ENCODE measurements at places on chromosomes 7 and 10.
A peak's percentile ranks its signal among the peaks of the same experiment; 100 is the strongest.

- H3K27me3 ChIP-seq: peaks cover 13% of the 10 kb centered on the region
- H3K27ac ChIP-seq: no peak overlapping the region
- no peaks in the 10 kb centered on the region for H3K4me1 ChIP-seq
- no peak overlapping the region for H3K4me3 ChIP-seq
- DNase-seq: no peak
- no peaks in the 10 kb centered on the region for H3K36me3 ChIP-seq
Measured at GRCh38 chr7:113142385-113143119, 24.2 kb upstream of the SMIM30 start.

DNA sequence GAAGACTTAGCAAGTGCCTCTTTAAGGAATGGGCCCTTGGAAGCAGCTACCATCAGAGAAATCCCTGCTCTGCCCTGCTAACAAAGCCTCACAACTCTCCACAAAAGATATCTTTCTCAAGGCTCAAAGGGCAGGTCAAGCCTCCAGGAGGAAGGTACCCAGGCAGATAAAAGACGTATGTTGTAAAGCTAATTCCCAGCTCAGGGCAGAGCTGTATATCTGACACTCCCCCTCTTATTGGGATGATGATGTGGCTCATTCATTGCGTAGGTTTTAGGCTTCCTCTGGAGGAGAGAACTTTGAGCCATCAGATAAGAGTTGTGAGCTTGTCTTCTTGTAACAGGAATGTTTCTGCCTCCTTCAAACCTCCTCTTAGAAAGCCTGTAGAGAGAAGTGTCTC, 145.4 kb downstream of the CALN1 start:
- H3K27me3 ChIP-seq: no peaks in the 10 kb centered on the region
- no peaks in the 10 kb centered on the region for H3K36me3 ChIP-seq
- H3K4me1 ChIP-seq: no peaks in the 10 kb centered on the region
- no peak for DNase-seq
- no peak overlapping the region for H3K4me3 ChIP-seq

DNA sequence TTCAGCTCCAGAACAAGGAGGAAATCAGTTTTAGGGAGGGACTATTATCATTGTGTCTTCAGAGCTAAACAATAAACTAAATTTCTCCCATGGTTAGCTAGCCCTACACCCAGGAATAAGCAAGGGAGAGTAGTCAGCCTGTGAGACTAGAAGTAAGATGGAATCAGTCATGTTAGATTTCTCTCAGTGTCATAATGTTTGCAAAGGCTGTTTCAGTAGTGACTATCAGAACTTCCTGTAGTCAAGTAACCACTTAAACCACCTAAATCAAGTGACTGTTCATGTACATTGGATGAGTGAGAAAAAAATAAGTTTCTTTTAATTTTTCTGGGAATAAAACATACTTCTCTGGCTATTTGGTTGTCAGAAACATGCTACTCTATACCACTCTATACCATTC, 121.6 kb downstream of the KCND2 start:
- H3K4me1 ChIP-seq: no peaks in the 10 kb centered on the region
- no peaks in the 10 kb centered on the region for H3K27me3 ChIP-seq
- H3K4me3 ChIP-seq: no peak overlapping the region
- H3K36me3 ChIP-seq: no peaks in the 10 kb centered on the region

- no peaks in the 10 kb centered on the region for H3K4me1 ChIP-seq
- H3K36me3 ChIP-seq: no peaks in the 10 kb centered on the region
- H3K27ac ChIP-seq: no peak overlapping the region
- DNase-seq: no peak
Measured at GRCh38 chr10:33800545-33800944, 466.1 kb upstream of the NRP1 start.

DNA sequence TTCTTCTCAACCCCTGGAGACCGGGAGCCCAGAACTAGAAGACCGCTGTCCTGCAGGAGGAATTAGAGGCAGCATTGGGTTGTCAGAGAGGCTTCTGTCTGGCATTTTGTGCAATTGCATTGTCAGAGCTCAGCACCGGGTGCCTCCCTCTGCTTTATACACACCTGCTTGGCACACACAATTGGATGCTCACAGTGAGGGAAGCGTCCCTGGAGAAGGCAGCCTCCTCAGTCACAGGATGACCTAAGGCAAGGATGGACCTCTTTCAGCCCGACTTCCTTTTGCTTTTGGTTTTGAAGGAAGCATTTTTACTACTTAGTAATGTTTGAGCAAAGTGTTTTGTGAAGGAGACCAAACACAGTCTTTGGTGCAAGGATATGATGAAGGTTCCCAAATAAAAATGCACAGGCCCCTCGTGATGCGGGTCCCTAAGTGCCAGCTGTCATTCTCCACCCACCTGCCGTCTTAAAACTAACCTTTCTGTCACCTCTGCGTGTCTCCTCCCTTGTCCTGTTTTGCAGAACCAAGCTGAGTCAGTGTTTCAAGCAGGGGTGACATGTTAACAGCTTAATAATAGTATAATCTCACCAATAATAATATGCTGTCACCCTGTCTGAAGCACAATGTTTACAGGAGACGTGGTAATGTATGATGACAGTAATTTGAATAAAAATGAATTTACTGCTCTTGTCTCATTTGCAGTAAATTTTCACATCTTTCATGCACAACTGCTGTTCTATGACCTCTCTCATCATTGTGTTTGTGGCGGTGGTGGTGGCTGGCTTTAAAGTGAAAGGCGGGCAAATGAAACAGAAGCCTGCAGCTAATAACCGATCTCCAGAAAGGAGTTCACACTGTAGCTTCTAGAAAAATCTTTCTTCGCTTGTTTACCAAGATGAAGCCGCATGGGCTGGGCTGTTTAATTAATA, 430.2 kb upstream of the MKI67 start:
- DNase-seq: no peak
- H3K36me3 ChIP-seq: no peaks in the 10 kb centered on the region
- H3K27ac ChIP-seq: no peak overlapping the region
- no peak overlapping the region for H3K4me3 ChIP-seq
- no peaks in the 10 kb centered on the region for H3K27me3 ChIP-seq
- no peaks in the 10 kb centered on the region for H3K4me1 ChIP-seq

DNA sequence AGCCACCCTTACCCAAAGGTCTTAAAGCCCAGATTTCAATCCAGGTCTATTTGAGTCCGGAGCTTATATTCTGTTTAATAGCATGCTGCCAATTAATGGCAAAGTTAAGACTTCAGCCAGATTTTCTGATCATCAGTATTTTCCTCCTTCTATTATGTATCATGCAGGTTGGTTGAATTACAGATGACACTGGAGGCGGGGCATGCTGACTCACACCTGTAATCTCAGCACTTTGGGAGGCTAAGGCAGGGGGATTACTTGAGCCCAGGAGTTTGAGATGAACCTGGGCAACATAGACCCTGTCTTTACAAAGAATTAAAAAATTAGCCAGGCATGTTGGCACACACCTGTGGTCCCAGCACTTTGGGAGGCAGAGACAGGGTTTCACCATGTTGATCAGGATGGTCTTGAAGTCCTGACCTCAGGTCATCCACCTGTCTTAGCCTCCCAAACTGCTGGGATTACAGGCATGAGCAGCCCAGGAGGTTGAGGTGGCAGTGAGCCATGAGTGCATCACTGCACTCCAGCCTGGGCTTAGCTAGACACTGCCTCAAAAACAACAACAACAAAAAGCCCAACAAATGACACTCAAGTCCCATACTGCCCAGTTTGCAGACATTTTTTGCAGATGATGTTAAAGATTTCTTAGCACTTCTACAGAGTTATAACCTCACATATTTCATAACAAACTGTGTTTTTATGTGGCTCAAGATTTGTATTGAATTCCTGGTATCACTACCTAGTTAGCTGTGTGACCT, 62.5 kb downstream of the MCU start:
- H3K27me3 ChIP-seq: no peaks in the 10 kb centered on the region
- no peak overlapping the region for H3K4me3 ChIP-seq

- H3K4me3 ChIP-seq: peak overlapping the region; percentile 42
- DNase-seq: peak; percentile 13
- peaks cover 6% of the 10 kb centered on the region for H3K4me1 ChIP-seq
- H3K27ac ChIP-seq: no peak overlapping the region
Measured at GRCh38 chr10:30583778-30584415, 45.7 kb downstream of the LYZL2 start.

DNA sequence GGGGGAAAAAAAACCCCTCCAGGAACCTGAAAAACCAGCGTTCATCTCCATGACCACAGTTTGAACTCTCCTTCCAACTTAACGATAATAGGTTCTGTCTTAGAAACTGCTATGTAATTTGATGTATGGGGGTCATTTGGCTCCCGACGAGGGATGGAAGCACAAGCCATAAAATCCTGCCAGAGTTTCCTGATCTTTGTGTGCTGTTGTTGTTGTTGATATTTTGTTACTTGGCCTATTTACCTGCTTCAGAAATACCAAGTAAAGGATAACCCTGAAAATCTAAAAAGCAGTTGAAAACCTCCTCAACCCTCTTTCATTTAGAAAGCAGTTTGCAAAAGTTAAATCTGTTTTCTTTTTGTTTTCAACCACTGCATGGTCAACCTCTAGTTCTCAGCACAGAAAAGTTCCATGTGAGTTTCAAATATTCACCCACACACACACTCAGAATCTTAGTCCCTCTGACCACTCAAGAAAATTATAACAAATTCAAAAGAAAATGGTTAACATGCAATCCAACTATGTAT, 9.3 kb upstream of the HOXA2 start:
- H3K36me3 ChIP-seq: no peaks in the 10 kb centered on the region
- no peaks in the 10 kb centered on the region for H3K27me3 ChIP-seq
- H3K4me3 ChIP-seq: no peak overlapping the region
- no peak for DNase-seq
- H3K27ac ChIP-seq: no peak overlapping the region

- peak overlapping the region; percentile 95 for H3K27ac ChIP-seq
- H3K4me3 ChIP-seq: peak overlapping the region; percentile 54
- H3K36me3 ChIP-seq: no peaks in the 10 kb centered on the region
- H3K4me1 ChIP-seq: peaks cover 19% of the 10 kb centered on the region
Measured at GRCh38 chr7:157851501-157852067, 514.8 kb downstream of the DNAJB6 start.

GRCh38 chr10:118745056-118745455, 9.7 kb downstream of the CACUL1 start:
- no peaks in the 10 kb centered on the region for H3K27me3 ChIP-seq
- no peak overlapping the region for H3K4me3 ChIP-seq
- peaks cover 11% of the 10 kb centered on the region for H3K36me3 ChIP-seq
- no peak overlapping the region for H3K27ac ChIP-seq

DNA sequence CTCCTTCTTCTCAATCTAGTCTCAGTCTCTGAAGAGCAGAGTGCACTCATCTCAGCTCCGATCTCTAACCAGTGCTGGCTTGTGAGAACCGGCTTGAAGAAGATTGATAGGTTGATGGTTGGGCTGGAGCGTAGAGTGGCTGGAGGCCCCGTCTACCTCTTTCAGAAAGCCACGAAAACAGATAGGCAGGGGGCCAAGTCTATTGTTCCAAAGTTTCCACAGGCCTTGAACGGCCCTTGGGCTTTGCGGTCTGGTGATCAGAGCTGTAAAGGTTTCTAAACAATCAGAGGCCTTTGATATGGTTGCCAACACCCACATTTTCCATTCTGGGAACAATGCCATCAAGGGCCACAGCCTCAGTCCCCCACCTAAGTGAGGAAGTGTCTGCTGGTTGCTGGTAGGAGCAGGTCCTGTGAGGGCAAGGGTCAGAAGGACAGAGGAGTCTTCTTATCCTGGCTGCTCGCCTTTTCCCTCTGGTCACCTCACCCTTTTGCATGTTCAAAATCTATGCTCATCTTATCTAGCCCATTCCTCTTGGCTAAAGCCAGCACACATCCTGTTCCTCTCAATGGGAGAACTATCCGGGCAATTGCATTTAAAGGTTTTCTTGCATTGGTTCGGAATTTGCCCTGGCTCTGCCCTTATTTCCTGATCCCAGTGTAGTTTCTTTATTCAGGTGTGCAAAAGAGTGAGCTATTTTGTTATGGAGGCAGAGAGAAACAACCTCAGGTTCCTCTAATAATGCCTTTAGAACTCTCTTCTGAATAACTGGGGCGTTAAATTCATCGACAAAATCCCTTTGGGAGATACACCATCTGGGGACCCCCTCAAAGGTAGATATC, 70.3 kb upstream of the KMT2E start:
- H3K27me3 ChIP-seq: no peaks in the 10 kb centered on the region
- H3K4me1 ChIP-seq: peaks cover 67% of the 10 kb centered on the region
- H3K4me3 ChIP-seq: peak overlapping the region; percentile 70
- peak; percentile 76 for DNase-seq
- H3K36me3 ChIP-seq: peaks cover 8% of the 10 kb centered on the region
- peak overlapping the region; percentile 99 for H3K27ac ChIP-seq

- H3K27me3 ChIP-seq: no peaks in the 10 kb centered on the region
- peaks cover 63% of the 10 kb centered on the region for H3K36me3 ChIP-seq
- H3K4me3 ChIP-seq: no peak overlapping the region
- peaks cover 78% of the 10 kb centered on the region for H3K4me1 ChIP-seq
- DNase-seq: no peak
- H3K27ac ChIP-seq: peak overlapping the region; percentile 20
Measured at GRCh38 chr10:14549496-14549895, 218.8 kb upstream of the FRMD4A start.

- H3K27ac ChIP-seq: no peak overlapping the region
- no peaks in the 10 kb centered on the region for H3K36me3 ChIP-seq
- H3K4me1 ChIP-seq: no peaks in the 10 kb centered on the region
- H3K27me3 ChIP-seq: no peaks in the 10 kb centered on the region
Measured at GRCh38 chr10:36183056-36183455, 541.0 kb upstream of the FZD8 start.
